ENCODE measurements at places on chromosomes 16 and 17.
A peak's percentile ranks its signal among the peaks of the same experiment; 100 is the strongest.

DNA sequence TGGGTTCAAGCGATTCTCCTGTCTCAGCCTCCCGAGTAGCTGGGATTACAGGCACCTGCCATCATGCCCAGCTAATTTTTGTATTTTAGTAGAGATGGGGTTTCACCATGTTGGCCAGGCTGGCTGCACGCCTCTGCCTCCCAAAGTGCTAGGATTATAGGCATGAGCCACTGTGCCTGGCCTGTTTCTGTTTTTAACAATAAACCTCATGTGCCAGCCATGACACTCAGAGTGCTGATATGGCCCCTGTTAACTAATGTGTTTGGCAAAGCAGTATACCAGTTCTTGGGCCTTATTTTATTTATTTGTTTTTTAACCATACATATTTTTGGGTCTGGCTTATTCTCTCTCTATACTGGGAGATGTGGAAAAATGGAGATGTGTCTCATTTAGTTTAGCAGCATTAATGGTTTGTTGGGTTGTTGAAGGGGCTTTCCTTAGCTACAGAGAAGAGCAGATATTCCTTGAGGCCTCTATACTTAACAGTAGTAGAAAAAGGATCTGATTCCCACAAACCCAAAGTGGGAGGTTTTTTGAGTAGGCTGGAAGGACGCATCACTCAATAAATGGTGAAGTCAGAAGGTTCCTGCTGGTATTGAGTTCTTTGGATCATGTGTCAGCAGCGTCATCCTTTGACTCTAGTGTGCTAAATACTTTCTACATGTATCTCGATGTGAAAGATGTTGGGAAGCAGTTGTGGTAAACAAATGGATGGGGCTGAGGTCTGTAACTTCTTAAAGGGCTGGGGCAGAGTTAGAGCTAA, 16.2 kb upstream of the CDK5R1 start:
- no peak for DNase-seq

- peak; percentile 62 for DNase-seq
Measured at GRCh38 chr16:89924297-89924924, 1.3 kb downstream of the TUBB3 start.

DNA sequence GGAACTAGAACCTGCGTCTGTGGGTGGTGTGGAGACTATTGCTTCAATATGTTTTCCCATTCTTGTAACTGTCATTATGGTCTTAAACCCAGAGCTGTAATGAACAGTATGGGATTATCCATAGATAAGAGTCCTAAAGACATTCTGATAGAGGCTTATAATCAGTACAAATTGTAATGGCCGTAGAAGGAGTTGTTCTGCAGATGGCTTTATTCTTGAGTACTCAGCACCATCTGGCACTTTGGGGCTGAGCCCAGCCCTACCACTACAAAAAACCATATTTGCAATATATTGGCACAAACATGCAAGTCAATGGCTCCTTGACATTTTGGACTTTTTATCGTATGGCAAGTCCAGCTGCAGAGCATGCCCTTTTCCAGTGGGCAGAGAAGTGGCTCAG, 150.0 kb downstream of the HS3ST4 start:
- DNase-seq: no peak

- DNase-seq: no peak
Measured at GRCh38 chr17:22703786-22704441, 1011.6 kb downstream of the KCNJ18 start.

- DNase-seq: no peak
Measured at GRCh38 chr16:82835487-82836155, 208.9 kb downstream of the CDH13 start.

DNA sequence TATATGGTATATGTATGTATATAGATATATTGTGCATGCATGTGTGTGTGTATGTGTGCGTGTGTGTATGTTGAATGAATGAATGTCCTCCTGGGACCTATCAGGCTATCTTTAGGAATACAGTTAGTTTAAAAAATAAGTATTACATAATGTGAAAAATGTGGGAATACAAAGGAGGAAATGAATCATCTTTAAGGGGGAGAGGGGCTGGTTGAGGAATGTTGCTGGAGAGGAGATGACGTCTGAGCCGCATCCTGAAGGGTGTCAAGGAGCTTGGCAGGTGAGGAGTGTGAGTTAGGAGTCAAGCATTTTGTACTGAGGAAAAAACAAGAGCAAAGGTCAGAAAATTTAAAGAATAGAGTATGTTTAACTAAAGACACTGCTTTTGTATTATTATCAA, 62.4 kb upstream of the NLK start:
- no peak for DNase-seq

GRCh38 chr17:73268582-73269328, 7.1 kb upstream of the CPSF4L start:
- no peak for DNase-seq

DNA sequence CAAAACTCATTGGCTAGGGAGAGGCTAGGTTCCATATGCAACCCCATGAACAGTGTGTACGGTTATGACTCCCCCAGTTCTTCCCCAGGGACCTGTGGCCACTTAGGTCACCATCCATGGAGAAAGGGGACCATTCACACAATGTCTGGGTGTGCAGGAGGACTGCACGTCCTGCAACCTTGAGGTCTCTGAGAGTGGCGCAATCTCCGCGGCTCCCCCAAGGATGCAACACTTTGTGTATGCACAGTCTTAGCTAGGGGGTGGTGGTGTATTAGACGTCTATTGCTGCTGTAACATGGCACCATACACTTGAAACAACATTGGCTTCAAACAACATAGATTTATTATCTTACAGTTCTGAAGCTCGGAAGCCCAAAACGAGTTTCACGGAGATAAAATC, 65.6 kb upstream of the CBX4 start:
- DNase-seq: no peak

- no peak for DNase-seq
Measured at GRCh38 chr17:28364665-28365363, at the start of gene SEBOX. Gene SEBOX (minus strand): TSS chr17:28365199. CDS start chr17:28365151, 48 bp downstream.
